ENCODE measurements at places on chromosomes 2 and 18.

DNA sequence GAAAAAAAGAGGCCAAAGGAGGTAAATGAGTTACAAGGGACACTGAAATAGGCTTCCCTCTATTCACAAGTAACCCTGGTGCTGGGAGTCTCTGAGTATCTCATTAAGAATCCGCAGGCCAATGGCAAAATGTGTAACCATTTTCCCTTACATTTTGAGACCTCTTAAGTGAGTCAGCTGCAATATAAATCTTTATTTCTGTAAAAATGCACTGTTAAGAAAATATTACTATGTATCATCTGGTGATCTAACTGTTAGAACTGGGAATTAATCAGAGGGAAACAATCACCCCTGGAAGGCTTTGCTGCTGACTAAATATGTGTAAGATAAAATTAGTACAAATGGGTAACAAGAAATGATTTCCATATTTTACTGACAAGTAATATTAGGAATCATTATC is 483.1 kb upstream of the CHST9 start:
- DNase-seq, result no peak

DNA sequence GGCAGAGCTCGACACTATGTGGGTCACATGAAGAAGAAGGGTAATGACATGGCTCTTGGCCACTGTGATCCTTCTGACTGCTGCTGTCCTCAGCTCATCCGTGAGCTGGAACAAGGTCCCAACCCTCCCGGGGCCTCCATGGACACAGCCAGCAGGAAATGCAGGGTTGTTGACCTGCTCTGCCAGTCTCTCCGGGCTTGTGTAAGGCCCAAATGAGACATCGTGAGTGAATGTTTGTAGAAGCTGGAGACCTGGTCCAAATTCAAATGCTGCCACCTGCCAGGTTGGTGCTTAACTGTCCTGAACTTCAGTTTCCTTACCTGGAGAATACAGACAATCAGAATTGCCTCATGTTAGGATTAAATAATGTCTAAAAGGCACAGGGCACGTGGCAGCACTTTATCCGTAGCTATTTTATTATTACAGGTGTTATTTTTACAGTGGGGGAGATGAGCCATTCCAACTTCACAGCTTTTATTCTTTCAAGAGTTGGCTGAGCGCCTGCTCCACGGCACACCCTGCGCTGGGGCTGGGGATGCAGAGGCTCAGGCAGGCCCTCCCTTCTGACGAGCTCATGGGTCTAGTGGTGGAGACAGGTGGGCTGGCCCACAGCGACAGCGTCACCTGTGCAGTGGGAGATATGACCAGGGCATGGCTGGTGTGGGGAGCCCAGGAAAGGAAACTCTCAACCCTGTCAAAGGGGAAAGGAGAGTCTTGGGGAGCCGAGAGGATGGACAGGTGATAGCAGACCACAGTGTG is 15.1 kb downstream of the ARHGEF4 start:
- no peak for DNase-seq

GRCh38 chr18:2482706-2483475 is 88.4 kb downstream of the METTL4 start:
- DNase-seq, result no peak

- DNase-seq, result peak; percentile 46
Measured at GRCh38 chr2:190180313-190181122, 118.0 kb upstream of the MSTN start.

DNA sequence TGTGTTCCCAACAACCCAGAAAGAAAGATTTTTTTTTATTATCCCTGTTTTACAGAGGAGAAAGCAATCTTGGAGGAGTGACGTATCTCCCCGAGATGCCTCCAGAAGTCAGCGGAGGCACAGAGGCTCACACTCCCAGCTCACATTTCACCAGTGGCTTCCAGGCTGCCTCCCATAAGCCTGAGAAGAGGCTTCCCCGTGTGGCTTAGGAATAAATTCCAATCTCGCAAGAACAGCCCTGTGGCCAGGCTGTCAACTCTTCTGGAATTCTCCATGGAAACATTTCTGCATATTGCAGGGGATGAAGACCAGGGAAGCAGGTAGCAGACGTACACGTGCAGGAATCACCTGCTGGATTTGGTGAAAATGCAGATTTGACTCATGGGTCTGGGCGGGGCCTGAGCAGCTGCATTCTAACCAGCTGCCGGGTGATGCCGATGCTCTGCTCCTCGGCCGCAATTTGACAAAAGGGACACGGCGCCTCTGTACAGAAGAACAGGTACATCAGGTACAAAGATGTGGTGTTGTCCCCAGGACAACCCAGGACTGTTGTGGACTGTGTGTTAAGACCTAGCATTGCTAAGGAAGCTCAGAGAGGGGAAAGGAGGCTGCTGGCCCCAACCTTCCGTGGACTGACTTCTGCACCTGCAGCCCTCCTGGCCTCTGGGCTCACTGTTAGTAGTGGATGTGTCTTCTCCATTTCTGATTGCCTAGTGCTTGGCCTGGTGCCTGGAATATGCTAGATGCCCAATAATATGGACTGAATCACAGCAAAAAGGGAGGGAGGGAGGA is 114.2 kb upstream of the ID2 start:
- no peak for DNase-seq

GRCh38 chr2:47021301-47022009 is 105.8 kb upstream of the MCFD2 start:
- no peak for DNase-seq

- no peak for DNase-seq
Measured at GRCh38 chr2:34239511-34239910, 640.4 kb upstream of the FAM98A start.

DNA sequence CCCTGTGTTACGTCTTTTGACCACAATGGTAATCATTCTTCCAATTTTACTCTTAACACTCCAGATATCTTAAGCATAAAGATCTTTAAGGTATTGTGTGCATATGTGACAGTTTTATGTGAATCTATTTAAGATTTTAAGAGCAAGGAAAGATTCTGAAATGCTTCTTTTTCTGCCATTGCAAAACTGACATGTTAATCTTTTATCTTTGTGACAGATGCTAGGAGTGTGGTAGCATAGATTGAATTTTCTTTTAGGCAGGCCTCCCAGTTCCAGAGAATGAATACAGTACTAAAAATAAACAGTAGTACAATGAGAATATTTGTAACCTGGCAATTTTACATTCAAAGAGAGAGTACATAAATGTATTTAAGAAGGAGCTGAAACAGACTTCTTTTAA is 232.5 kb upstream of the ZSWIM2 start:
- DNase-seq, result no peak

- DNase-seq, result no peak
Measured at GRCh38 chr2:168330624-168331423, 83.4 kb upstream of the STK39 start.

- no peak for DNase-seq
Measured at GRCh38 chr2:27218614-27219013, 1.4 kb downstream of the CAD start.

GRCh38 chr18:63346480-63347183 is 20.4 kb downstream of the KDSR start:
- DNase-seq, result no peak

GRCh38 chr2:191636235-191636543 is 41.7 kb upstream of the NABP1 start:
- DNase-seq, result no peak

DNA sequence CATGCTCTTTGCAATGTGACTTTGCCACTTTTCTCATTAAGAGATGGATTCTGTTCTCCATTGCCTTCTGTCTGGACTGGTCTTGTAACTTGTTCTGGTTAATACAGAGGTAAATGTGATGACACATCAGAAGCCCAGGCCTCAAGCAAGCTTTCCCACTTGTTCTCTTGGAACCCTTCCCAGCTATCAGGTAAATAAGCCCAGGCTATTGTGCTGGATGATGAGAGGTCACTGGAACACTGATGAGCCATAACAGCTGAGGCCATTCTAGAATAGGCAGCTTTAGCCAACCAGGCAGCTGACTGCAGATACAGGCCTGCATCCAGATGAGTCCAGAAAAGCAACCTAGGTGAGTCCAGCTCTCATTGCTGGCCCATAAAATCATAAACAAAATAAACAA is 1007.0 kb upstream of the ACVR2A start:
- DNase-seq, result no peak

- no peak for DNase-seq
Measured at GRCh38 chr2:226669905-226670304, 129.7 kb downstream of the IRS1 start.

GRCh38 chr2:82796132-82796531 is 1662.9 kb downstream of the SUCLG1 start:
- DNase-seq, result no peak

DNA sequence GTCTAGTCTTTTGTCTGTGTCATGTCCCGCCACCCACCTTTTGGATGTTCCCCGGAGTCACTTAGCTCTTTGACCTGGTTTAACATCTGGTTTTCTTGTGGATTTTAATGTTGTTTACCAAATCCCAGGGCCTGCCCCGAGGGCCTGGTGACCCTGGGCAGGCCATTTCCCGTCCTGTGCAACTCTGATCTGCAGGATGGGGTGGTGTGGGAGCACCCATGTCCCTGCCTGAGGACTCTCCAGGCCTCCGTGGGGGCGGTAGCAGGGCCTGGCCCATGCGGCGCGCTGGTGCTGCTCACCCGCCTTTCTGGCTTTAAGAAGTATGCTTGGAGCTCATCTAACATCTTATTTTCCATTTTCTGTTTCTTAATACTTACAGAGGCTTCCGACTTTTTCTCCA is 10.7 kb downstream of the RAMP1 start:
- no peak for DNase-seq

DNA sequence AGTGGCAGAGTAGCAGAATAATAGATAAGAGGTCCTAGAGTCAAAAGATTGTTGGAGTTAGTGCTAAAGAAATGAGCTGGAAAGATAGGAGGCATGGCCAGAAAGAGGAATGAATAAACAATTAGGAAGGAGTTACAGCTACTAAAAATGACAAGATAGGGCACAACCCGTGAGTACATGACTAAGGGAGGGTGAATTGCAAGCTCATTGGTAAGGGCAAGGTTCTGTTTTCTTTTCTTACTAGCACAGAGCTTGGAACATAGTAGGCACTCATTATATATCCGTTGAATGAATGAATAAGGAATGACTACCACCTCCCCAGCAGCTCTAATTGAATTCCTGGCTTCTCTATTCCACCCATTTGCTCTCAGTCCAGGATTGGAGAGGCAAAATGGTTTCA is 5.7 kb upstream of the MARCO start:
- DNase-seq, result no peak
